ENCODE measurements at places on chromosomes 12 and 14.

- no peak for DNase-seq
Observed at GRCh38 chr12:11152725-11153124, 18.3 kb upstream of the SMIM10L1 start.

GRCh38 chr14:70045844-70046535 is 142.8 kb downstream of the SLC8A3 start:
- peak; percentile 36 for DNase-seq

DNA sequence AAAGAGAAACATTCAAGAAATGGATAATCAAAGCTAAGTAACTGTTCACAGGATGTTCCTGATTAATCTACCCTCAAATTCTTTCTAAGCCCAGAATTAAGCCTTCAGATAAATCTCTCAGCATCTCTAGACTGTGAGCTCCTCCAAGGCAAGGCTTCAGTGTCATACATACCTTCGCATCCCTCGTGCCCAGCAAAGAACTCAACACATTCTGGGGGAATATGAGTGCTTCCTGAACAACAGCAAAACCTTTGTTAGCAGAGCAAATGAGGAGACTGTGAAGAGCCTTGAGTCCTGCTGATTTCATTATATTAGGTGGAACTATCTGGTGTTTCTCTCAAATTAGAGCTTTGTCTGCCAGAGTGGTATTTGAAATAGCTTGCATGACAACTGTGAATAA is 401.8 kb upstream of the TMPO start:
- DNase-seq: no peak

DNA sequence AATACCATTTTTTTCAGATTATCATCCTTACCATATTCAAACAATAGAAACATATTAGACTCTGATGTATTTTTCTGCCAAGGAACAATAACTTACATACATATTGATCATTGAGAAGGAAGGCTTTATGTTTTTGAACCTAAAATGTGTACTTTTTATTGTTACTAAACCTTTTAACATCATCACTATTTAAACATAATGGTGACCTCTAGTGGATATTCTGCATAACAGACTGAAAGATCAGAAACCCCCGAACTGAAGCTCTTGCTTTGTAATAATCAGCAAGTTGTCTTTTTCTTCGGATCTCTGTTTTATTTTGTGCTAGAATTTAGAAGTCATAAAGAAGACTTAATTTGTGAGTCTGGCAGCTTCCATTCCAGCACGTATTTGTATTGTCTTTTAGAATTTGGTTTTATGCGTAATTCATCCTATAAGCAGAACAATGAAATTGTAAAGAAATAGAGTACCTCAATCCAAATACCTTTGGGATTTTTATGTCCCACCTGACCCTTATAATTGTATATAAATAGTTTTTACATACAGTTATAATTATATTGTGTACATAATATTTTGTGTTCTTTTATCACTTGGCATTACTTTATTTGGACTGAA is 125.9 kb upstream of the ATF1 start:
- DNase-seq: no peak

GRCh38 chr12:56688846-56689109 is 694 bp upstream of the PTGES3 start:
- DNase-seq: no peak

DNA sequence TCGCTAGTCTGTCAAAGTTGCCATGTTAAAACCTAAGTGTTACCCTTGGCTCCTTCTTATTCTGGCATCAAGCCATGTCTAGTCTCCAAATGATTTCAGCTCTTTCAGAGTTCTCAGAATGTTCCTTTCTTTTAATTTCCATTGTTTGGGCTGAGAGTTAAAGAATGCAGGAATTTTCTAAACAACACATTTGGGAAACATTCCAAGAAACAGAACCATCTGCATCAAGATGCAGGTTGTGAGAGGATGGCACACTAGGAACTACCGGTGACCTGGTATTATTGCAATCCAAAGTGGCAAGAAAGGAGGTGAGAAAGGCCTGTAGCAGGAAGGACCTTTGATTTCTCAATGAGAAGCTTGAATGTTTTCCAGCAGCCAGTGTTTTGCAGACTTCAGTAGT is 30.1 kb downstream of the SLC35F4 start:
- DNase-seq: no peak

GRCh38 chr12:4210183-4210582 is 63.4 kb upstream of the CCND2 start:
- DNase-seq: no peak
